ENCODE measurements at places on chromosomes 6 and 20. TPM values are rescaled to one million over a fixed set of nuclear protein-coding genes. Genes with fewer than 3 reads are reported as not detected.

Gene CST2
- total RNA-seq = not detected

Gene MEI4
- total RNA-seq = 0.23 TPM

Gene LAMA5
- 225 TPM for total RNA-seq

Gene TCP11
- not detected for total RNA-seq

Gene TMEM170B
- total RNA-seq = 4.3 TPM

Gene RBPJL
- total RNA-seq = 0.73 TPM

Gene CDC5L
- 32.8 TPM for total RNA-seq

Gene MDFI
- 38.5 TPM for total RNA-seq

Gene RPS6KA2
- 25.7 TPM for total RNA-seq

All from H1 (cell line).